ENCODE measurements at places on chromosomes 6 and 20. TPM values are rescaled to one million over a fixed set of nuclear protein-coding genes. Genes with fewer than 3 reads are reported as not detected.

- no peaks in the 10 kb centered on the region for H3K4me1 ChIP-seq
- no peak for DNase-seq
- no peak overlapping the region for H3K27ac ChIP-seq
- H3K4me3 ChIP-seq: no peak overlapping the region
- no peaks in the 10 kb centered on the region for H3K27me3 ChIP-seq
Observed at GRCh38 chr6:68711386-68712000, 76.4 kb downstream of the ADGRB3 start.

The SEL1L2 gene
- not detected for total RNA-seq

The CST7 gene
- not detected for total RNA-seq

- H3K4me3 ChIP-seq: no peak overlapping the region
- no peak overlapping the region for H3K27ac ChIP-seq
- H3K36me3 ChIP-seq: no peaks in the 10 kb centered on the region
- H3K4me1 ChIP-seq: no peaks in the 10 kb centered on the region
Observed at GRCh38 chr6:54717849-54718455, 128.6 kb upstream of the FAM83B start.

- H3K4me3 ChIP-seq: no peak overlapping the region
- H3K4me1 ChIP-seq: no peaks in the 10 kb centered on the region
- no peak for DNase-seq
Observed at GRCh38 chr6:35477028-35477427, 8.8 kb downstream of the RPL10A start.

The OGFRL1 gene
- 29.8 TPM for total RNA-seq

DNA sequence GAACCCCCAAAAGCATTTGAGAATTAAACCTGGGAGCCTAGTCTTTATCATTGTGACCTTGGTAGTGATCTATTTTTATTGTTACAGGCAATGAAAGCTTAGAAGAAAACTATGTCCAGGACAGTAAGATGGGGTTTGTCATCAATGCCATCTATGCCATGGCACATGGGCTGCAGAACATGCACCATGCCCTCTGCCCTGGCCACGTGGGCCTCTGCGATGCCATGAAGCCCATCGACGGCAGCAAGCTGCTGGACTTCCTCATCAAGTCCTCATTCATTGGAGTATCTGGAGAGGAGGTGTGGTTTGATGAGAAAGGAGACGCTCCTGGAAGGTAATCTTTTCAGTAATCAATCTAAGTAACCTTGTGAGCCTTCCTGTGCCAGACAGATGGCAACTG, 191.5 kb upstream of the RAB32 start:
- no peaks in the 10 kb centered on the region for H3K4me1 ChIP-seq
- no peaks in the 10 kb centered on the region for H3K36me3 ChIP-seq
- no peaks in the 10 kb centered on the region for H3K27me3 ChIP-seq
- no peak overlapping the region for H3K27ac ChIP-seq
- no peak for DNase-seq

DNA sequence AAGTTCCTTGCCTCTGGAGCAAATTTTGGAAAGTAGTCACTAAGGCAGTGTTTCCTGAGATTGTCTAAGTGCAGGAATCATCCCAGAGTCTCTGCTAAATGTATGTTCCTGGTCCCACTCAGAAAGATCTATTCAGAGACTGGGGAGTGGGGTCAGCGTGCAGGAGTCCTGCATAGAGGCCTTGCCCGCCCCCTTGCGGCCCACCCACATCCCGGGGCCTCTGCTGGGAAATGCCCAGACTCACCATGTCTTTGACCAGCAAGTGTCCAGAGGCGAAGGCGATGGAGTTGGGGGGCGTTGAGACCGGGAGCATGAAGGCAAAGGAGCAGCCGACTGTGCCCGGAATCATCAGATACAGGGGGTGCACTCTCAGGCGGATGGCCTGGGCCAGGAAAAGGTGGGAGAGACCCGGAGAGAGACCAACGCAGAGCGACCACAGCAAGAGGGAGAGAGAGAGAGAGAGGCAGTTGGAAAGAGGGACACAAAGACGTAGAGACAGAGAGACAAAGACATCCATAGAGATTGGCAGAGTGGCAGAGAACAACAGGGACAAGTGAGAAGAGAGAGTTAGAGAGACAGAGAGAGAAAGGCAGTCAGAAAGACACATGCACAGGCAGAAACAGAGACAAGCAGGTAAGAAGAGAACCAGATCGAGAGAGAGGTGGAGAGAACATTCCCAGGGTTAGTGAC, 12.9 kb upstream of the OCSTAMP start:
- peaks cover 9% of the 10 kb centered on the region for H3K4me1 ChIP-seq
- H3K4me3 ChIP-seq: peak overlapping the region; percentile 29
- H3K27ac ChIP-seq: peak overlapping the region; percentile 70
- no peak for DNase-seq
- H3K36me3 ChIP-seq: no peaks in the 10 kb centered on the region

DNA sequence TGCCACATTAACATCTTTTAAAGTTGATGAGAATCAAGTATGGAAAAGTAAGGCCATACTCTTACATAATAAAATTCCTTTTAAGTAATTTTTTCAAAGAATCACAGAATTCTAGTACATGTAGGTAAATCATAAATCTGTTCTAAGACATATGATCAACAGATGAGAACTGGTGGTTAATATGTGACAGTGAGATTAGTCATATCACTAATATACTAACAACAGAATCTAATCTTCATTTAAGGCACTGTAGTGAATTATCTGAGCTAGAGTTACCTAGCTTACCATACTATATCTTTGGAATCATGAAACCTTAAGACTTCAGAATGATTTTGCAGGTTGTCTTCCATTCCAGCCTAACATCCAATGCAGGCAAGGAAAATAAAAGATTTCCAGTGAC, 11.6 kb downstream of the PLN start:
- H3K4me3 ChIP-seq: no peak overlapping the region
- no peak overlapping the region for H3K27ac ChIP-seq
- peaks cover 25% of the 10 kb centered on the region for H3K36me3 ChIP-seq
- peaks cover 56% of the 10 kb centered on the region for H3K4me1 ChIP-seq
- no peak for DNase-seq

The EEF1A2 gene
- 12.7 TPM for total RNA-seq

- H3K27me3 ChIP-seq: no peaks in the 10 kb centered on the region
- H3K4me3 ChIP-seq: no peak overlapping the region
- H3K27ac ChIP-seq: no peak overlapping the region
Observed at GRCh38 chr6:142809947-142810346, 135.0 kb downstream of the HIVEP2 start.

DNA sequence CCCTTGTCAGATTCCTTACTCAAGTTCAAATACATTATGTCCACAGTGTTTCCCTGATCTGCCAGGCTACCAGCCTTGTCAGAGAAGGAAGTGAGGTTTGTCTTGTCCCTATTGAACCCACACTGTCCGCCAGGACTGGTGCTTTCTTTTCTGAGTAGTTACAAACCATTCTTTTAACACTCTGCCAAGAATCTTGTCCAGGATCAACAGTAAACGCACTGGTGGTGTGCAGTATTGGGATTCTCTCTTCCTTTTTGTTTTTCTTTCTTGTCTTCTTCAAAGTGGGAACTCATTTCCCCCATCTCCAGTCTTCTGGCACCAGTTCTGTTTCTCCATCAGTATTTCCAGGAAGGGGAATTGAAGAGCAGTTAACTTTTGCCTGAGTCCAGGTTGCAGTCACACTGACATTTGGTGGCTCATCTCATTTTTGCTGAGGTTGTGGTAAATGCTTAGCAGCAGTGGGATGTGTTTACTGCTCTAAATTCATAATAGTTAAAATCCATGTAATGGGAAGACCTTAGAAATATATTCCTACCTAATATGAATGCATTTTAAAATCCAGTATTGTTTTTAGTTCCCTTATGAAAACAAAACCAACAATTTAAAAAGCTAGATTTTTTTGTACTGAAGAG, 295.3 kb downstream of the PRL start:
- no peaks in the 10 kb centered on the region for H3K36me3 ChIP-seq
- no peaks in the 10 kb centered on the region for H3K27me3 ChIP-seq
- H3K27ac ChIP-seq: no peak overlapping the region
- H3K4me1 ChIP-seq: peaks cover 52% of the 10 kb centered on the region
- DNase-seq: no peak
- no peak overlapping the region for H3K4me3 ChIP-seq

DNA sequence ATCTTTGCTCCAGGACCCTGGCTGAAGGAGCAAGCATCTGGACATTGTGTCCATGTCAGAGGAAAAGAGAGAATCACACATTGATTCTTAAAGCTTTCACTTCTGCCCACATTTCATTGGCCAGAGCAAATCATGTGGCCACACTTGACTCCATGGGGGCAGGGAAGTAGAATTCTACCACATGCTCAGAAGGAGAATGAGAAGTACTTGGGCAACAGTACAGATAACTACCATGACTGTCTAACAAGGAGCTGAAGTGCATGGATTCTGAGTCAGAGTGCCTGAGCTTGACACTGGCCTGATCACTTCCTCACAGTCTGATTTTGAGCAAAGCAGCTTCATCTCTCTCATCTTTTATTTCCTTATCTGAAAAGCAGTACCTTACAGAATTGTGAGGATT, 38.6 kb downstream of the GHRH start:
- no peak overlapping the region for H3K4me3 ChIP-seq
- no peaks in the 10 kb centered on the region for H3K4me1 ChIP-seq
- no peaks in the 10 kb centered on the region for H3K27me3 ChIP-seq
- peaks cover 60% of the 10 kb centered on the region for H3K36me3 ChIP-seq
- no peak for DNase-seq

- DNase-seq: no peak
Observed at GRCh38 chr6:110699780-110700179, 115.5 kb downstream of the CDK19 start.

- no peak for DNase-seq
- no peaks in the 10 kb centered on the region for H3K27me3 ChIP-seq
- H3K36me3 ChIP-seq: no peaks in the 10 kb centered on the region
- H3K27ac ChIP-seq: no peak overlapping the region
Observed at GRCh38 chr20:40470445-40471260, 218.4 kb downstream of the MAFB start.

DNA sequence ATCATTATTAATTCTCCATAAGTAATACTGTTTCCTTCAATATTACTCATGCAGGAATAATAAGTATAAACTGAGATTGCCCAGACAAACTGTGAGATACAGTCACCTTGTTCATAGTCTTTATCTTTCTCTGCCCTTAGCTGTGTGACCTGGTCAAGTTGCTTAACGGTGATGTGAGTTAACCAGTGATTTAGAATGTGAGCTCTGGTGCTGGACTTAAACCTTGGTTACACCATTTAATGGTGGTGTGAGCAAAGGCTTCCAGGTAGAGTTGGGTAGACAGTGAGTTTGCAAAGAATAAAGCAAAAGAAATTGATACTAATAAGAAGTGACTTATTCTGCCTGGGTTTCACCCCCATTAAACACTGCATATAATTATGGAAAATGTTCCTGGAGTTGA, 86.2 kb upstream of the DEFB112 start:
- no peaks in the 10 kb centered on the region for H3K27me3 ChIP-seq
- no peak overlapping the region for H3K4me3 ChIP-seq
- no peak for DNase-seq

DNA sequence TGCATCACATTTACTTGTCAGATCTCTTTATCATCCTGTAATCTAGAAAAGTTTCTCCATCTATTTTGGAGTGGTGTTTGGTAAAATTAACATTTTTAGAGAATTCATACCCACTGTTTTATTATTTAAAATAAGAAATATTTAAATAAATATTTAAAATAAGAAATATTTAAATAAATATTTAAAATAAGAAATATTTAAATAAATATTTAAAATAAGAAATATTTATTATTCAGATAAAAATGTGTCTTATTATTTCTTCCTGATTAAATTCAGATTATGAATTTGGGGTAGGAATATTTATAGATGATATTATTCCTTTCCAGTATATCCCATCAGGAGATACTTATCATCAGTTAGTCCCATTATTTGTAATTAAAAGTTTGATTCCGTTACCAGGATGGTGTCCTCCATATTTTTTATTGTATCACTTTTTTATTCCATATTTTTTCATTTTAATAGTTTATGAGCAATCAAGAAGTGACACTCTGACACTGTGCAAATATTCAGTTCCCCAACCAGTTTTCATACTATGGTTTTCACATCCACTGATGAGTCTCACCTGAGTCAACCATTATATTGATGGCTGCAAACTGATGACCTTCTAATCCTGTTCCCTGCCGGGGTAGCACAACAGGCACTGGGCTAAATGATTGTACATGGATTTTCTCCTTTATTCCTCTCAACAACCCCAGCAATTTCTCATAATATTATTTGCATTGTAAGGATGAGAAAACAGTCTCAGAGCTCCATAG, 1023.0 kb downstream of the KIF16B start:
- no peaks in the 10 kb centered on the region for H3K27me3 ChIP-seq
- H3K27ac ChIP-seq: no peak overlapping the region
- DNase-seq: no peak
- no peaks in the 10 kb centered on the region for H3K36me3 ChIP-seq
- H3K4me3 ChIP-seq: no peak overlapping the region

The FAM209A gene
- total RNA-seq: not detected

The OR2B6 gene
- not detected for total RNA-seq

DNA sequence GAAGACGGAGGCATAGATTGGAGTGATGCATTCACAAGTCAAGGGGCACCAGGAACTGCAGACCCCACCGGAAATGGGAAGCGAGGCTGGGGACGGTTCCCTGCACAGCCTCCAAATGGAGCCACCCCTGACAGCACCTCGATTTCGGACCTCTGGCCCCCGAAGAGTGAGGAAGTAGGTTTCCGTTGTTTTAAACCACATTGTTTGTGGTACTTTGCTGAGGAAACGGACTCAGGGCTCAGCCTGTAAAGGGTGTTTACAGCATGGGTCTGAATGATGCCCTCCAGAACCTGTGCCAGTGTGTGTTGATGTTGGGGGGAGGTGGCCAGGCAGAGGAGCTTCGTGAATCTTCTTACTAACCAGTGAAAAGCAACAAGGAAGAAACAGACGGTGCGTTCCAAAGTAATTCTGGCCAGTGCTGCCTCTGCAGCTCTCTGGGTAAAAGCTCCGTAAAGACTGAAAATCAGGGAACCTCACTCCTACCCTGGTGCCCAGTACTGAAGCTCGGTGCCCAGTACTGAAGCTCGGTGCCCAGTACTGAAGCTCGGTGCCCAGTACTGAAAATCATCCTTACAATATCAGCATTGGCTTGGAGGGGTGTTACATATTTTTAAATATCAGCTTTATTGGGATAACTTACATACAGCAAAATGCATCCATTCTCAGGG, 30.1 kb upstream of the CCR6 start:
- no peaks in the 10 kb centered on the region for H3K36me3 ChIP-seq
- no peaks in the 10 kb centered on the region for H3K27me3 ChIP-seq
- no peak overlapping the region for H3K4me3 ChIP-seq
- H3K4me1 ChIP-seq: no peaks in the 10 kb centered on the region

- H3K4me1 ChIP-seq: peaks cover 3% of the 10 kb centered on the region
- no peaks in the 10 kb centered on the region for H3K27me3 ChIP-seq
- DNase-seq: no peak
- no peak overlapping the region for H3K27ac ChIP-seq
- H3K4me3 ChIP-seq: no peak overlapping the region
- H3K36me3 ChIP-seq: no peaks in the 10 kb centered on the region
Observed at GRCh38 chr6:107679457-107679856, 144.7 kb downstream of the SCML4 start.

The CST3 gene
- total RNA-seq: 1,132 TPM

DNA sequence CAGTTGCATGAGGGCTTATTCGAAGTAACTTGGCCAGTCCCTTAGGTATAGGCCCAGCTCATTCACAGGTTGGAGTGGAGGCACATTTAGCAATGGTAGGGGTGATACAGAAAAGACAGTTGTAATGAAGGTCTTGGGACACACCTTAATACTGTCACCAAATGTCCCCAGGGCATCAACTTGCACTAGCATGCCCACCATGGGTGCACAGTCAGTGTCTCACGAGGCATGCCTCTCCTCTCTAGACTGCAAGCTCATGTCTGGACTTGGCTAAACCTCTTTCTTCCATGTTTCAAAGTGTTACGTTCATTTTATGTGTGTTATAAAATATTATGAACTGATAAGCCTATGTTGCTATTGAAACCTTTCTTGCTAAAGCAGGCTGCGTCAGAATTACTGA, 124.0 kb upstream of the ECI2 start:
- peaks cover under 1% of the 10 kb centered on the region for H3K4me1 ChIP-seq
- H3K27ac ChIP-seq: no peak overlapping the region
- no peak for DNase-seq
- no peaks in the 10 kb centered on the region for H3K27me3 ChIP-seq
